ENCODE measurements at places on chromosomes 1 and 21.
A peak's percentile ranks its signal among the peaks of the same experiment; 100 is the strongest.

- DNase-seq, result no peak
Observed at GRCh38 chr1:2290171-2290578, 62.1 kb downstream of the SKI start.

DNA sequence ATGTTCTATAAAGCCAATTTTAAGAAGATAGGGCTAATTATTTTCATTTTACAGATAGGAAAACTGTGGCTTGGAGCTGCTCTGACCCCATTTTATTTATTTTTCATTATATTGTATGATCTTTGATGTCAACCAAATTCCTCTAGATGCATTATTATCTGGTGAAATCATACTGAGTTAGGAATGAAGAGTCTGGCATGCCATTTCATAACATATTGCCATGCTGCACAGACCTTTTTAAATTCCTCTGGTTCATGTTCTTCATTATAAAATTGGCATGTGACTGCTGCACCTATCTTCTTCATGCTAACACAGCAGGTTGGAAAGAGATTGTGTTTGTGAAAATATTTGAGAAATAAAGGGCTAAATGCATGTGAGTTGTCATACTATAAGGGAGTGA, 12.7 kb downstream of the PRRX1 start:
- DNase-seq, result no peak

GRCh38 chr1:44289530-44289929, 65.5 kb downstream of the ERI3 start:
- no peak for DNase-seq

GRCh38 chr21:34994766-34995631, 54.1 kb downstream of the RUNX1 start:
- no peak for DNase-seq

DNA sequence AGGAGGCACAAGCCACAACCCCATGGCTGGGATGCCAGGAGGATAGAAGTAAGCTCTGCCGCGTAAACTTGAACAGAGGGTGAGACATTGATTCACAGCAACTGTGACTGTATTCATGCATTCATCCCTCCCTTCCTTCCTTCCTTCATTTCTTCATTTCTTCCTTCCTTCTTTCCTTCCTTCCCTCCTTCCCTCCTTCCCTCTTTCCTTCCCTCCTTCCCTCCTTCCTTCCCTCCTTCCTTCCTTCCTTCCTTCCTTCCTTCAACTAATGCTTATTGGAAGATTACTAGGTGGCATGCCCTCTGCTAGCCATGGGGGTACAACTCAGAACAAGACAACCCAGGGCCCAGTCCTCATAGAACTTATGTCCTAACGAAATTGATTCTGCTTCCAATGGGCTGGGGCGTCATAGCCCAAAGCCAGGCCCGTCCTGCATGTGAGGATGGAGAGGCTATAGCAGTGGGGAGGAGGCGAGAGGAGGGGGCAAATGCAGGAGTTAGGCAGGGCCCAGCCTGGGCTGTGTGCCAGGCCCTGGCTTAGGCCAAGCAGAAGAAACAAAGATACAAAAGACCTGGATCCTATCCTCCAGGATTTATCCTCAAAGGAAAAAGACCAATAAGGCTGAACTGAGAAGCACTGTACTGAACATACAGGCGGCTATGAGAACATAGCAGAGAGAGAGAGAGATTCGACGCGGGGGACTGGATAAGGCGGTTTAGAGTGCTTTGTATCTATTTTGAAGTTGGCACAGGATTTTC, 24.4 kb upstream of the PAXBP1 start:
- DNase-seq, result no peak

DNA sequence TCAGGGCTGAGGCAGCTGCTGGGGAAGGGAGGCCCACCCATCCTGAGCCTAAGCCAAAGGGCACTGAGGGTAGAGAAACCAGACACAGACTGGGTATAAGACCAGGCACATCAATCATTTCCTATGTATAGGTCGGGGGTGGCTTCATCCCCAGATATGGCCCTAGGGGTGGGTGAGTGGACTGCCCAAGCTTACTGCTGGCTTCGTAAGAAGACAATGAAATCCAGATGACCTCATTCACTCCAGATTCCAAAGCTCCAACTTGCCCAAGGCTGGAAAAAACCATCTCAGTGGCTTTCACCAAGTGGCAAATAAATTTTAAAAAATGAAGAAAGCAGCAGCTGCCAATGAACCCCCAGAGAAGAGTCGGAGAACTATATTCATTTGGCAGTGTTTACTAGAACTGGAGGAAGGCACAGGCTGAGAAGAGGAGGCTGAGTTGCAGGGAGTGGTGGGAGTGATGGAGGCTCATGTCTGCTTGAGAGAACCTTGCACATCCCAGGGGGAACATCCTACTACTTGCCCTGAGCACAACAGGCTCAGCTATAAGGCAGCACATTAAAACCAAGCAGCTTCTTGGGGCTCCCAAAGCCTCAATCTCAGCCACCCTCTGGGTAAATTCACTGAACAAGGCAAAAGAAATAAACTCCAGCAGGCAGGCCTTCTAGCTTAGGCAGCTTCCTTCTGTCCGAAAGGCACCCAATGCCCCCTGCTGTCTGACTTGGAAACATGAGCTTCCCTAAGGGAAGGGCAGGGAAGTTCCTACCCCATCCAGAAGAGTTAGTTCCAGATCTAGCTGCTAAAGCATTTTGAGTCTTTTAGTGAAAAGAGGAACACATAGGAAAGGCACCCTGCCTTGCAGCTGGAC, 14.1 kb downstream of the PEA15 start:
- peak; percentile 79 for DNase-seq

DNA sequence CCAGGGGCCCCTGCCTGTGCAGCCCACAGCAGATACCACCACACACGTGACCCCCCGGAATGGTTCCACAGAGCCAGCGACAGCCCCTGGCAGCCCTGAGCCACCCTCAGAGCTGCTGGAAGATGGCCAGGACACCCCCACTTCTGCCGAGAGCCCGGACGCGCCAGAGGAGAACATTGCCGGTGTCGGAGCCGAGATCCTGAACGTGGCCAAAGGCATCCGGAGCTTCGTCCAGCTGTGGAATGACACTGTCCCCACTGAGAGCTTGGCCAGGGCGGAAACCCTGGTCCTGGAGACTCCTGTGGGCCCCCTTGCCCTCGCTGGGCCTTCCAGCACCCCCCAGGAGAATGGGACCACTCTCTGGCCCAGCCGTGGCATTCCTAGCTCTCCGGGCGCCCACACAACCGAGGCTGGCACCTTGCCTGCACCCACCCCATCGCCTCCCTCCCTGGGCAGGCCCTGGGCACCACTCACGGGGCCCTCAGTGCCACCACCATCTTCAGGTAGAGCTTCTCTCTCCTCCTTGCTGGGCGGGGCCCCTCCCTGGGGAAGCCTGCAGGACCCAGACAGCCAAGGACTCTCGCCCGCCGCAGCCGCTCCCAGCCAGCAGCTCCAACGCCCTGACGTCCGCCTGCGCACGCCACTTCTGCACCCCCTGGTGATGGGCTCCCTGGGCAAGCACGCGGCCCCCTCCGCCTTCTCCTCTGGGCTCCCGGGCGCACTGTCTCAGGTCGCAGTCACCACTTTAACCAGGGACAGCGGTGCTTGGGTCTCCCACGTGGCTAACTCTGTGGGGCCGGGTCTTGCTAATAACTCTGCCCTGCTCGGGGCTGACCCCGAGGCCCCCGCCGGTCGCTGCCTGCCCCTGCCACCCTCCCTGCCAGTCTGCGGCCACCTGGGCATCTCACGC, 51.0 kb downstream of the COL18A1 start:
- no peak for DNase-seq

- no peak for DNase-seq
Observed at GRCh38 chr1:944341-945325, 14.4 kb downstream of the NOC2L start.

- DNase-seq, result no peak
Observed at GRCh38 chr1:89809556-89809955, 11.3 kb upstream of the LRRC8D start.

GRCh38 chr1:119373465-119373864, 4.9 kb downstream of the HAO2 start:
- no peak for DNase-seq

GRCh38 chr1:36133484-36133883, 8.5 kb upstream of the COL8A2 start:
- DNase-seq, result no peak

- peak; percentile 51 for DNase-seq
Observed at GRCh38 chr1:204493145-204493983, 1.2 kb downstream of the PIK3C2B start.

GRCh38 chr1:9181176-9181906, 52.4 kb upstream of the GPR157 start:
- DNase-seq, result no peak

DNA sequence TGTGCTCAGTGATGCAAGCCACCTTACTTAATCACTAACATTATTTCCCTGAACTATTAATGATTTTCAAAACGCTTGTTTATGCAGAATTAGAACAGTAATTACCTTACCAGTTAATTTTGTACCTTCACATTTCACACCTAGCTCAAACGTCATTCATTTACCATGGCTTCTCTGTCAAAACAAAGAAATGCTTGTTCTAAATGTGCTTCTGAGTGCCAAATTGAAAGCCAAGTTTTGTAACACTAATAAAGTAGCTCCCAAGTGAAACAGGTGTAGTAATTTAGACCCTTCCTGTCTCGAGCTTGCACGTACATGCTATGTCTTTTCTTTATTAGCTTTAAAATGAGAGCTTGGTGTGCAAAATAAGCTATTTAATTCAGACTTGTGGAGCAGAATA, 533.7 kb upstream of the PKN2 start:
- DNase-seq, result no peak

DNA sequence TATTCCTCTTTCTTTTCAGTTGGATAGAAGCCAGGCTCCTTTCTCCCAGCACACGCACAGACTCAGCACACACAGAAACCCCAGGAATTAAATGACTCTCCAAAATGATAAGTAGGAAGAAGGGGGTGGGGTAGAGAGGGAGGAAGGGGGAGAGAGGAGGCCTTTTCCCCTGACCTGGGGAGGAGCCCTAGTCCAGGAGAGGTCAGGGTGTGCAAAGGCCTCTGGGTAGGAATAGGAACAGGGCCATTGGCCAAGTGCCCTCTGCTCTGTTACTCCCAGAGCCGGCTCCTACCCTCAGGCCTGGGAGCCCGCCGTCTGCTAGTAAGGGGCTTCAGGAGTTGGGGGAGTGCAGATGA, 35.6 kb upstream of the PUM1 start:
- no peak for DNase-seq

DNA sequence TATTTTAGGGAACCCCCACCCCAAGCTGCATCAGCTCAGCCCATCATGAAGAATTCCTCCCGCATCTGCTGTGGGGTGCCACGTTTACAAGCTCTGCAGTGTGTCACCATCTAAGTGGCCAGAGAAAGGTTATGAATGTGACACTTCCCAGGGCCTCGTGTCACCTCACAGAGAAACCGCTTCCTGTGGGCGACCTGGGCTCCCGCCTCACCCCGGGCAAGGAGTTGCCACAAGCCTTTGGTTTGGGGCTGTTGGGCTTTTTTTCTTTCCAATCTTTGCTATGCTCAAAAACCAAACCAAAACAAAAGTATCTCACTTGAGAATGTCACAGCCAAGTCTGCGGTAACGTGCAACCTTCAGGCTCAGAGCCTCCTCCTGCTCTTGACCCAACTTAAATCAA, 82.1 kb upstream of the ARHGEF16 start:
- DNase-seq, result no peak

DNA sequence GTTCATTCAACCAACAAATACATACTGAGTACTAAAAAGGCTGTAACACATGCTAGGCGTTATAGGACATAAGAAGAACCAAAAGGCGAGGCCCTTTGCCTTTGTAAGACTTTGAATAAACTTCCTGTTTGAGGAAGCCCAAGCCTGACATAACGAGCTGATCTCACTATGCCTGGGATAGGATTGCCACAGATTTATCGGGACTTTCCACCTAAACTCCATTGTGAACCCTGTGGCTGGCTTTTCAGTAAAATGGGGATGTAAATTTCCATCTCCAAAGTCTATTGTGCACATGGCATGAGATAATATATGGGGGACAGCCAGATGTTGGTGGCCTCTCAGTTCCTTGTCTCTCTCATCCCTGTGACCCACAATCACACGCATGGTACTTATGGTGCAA, 41.9 kb downstream of the LMO4 start:
- no peak for DNase-seq

GRCh38 chr1:43509740-43510375, 20.8 kb upstream of the PTPRF start:
- DNase-seq, result no peak

DNA sequence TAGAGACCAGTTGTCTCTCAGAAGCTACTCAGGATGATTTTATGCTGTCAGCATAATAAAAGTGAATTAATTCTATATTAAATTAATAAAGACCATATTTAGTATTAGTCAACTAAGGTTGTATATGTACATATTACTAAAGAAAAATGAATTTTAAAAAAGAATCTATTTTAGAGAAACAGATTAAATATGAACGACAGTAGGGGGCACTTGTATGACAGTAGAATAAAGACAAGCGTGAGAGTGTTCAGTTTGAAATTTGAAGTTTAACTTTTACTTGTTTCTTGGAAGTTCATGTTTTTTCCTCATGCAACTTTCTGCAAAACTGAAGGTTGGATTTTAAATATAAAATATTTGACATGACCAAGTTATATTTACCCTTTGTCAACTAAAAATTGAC, 67.9 kb upstream of the MACF1 start:
- no peak for DNase-seq

DNA sequence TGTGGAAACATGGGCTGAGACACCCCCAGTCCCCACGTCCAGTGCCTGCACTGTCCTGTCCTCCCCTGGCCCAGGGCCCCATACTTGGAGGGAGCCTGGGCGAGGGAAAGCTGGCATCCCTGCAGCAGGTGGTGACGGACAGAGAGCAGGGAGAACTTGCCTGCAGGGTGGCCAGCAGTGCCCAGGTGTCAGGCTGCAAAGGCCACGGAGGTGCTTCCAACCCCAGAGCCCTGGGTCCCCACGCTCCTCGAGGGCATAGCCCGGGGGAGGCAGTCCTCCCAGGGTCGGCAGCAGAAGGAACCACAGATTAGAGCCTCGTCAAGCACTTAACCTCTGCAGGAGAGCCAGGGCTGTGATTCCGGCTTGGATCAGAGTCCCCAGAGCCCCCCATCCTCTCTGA, 77.5 kb downstream of the ARHGEF16 start:
- no peak for DNase-seq

- DNase-seq, result no peak
Observed at GRCh38 chr1:197178998-197179397, 32.5 kb upstream of the ASPM start.

DNA sequence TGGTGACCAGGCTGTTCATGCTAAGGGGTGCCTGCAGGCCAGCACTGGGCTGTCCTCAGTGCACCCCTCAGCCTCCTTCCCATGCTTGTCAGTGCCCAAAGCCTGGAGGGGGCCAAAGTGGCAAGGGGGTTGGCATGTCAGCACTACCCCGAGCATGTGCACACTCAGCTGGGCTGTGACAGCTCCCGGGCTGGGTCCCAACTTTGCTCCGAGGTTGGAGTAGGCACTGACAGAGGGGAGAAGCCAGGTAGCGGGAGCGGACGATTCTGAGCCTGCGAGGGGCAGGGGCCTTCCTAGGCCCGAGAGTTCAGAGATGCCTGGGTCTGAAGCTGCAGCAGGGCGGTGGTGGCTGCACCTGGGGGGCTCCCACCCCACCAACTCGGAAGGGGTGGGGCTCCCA, 119.0 kb downstream of the MAST2 start:
- DNase-seq, result no peak

DNA sequence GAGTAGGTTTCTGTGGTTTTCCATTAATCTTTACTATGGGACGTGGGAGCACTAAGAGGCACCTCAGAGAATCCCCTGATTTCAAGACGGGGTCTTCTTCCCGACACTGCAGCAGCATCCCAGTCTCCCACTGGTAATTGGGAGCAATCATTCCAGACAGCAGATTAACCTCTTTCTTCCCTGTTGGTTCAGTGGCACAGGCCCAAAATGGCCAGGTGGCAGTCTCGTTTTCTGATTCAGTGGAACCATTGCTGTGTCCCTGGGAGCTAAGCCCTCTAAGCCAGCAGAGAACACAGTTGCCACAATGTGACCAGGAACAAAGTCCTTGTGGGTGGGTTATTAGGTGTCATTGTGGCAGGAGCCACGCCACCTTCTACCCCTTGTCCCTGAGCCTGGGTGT, 342.1 kb downstream of the MATN1 start:
- no peak for DNase-seq

Data from putamen (tissue), 1 donor.